ENCODE measurements at places on chromosomes 16 and 17. TPM values are rescaled to one million over a fixed set of nuclear protein-coding genes. Genes with fewer than 3 reads are reported as not detected.

DNA sequence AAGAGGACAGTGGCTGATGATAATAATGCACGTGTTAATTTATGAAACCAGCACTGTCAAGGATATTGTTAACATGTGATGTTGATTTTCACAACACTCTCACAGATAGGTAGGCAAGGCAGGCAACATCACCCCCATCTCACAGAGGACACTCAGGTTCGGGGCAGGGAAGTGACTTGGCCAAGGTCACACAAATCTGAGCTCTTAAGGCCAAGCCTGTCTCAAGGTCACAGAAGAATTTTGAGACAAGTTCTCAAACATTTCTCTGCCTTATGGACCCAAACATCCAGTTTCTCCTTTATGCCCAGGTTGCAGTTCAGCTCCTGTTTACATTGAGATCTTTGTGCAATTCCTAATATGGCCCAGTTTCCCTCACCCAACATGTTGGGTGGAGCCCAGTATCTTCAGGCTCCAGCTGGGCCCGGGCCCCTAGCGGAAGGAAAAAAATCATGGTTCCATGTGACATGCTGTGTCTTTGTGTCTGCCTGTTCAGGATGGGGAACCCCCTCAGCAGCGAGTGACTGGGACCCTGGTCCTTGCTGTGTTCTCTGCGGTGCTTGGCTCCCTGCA, 1.3 kb downstream of the SLC2A4 start:
- DNase-seq = no peak

DNA sequence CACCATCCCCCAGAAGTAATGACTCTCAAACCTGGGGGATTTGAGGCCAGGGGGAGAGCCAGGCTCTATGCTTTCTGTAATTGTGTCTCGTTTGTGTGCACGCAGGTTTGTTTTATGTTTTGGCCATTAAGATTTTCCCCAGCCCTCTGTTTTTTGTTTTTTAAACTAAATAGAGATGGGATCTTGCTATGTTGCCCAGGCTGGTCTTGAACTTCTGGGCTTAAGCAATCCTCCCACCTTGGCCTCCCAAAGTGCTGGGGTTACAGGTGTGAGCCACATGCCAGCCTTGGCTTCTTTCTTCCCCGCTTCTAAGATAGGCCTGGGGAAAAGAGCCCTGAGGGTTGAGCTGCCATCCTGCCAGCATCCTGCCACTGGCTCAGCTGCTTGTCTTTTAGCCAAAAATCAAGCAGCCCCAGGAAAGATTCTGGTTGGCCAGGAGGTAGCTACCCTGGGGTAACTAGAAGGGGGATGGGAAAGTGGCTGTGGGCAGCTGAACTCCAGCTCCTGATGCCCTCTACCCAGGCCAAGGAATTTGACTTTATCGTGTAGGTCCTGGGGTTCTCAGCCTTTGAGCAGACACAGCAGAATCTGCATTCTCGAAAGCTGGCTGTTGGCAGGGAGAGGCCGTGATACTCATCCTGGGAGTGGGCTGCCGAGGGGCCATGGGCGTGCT, 18.4 kb downstream of the KDM8 start:
- no peak for DNase-seq

DNA sequence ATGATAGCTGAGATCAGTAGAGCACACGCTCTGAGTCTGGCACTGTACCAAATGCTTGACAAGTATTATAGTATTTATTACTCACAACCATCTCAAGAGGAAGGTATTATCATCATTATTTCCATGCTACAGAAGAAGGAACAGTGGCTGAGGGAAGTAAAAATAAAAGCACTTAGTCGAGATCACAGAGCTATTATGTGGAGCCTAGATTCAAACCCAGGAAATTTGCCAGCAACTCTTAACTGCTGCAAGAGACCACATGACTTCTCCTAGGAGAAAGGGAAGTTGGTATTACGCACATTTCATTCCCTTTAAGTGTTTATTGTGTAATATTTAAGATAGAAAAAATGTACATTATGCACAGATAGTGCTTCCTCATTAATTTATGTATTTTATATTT, 1.0 kb upstream of the RHOT1 start:
- DNase-seq = no peak

DNA sequence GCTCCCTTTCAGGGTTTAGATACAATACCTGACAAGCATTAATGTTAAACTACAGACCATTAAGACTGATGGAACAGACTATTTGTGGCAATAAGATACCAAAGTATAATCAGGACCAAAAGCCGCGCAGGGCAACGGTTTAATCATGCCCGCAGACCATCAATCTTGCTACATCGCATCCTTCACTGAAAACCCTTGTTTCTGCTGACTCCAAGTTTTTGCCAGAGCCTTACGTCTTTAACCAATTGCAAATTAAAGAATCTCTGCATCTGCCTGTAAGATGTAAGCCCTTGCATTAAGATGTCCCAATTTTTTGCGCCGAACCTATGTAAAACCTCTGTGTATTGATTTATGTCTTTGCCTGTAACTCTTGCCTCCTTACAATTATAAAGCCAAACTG, 94.2 kb upstream of the RBBP6 start:
- no peak for DNase-seq

Gene NPIPB8
- total RNA-seq = not detected

Gene AKAP10
- total RNA-seq = 38.6 TPM

Gene FN3K
- total RNA-seq = 0.96 TPM

Gene PRR35
- not detected for total RNA-seq
